Muscle of leg (tissue), 16 donors: ENCODE measurements at places on chromosomes 4 and X. TPM values are rescaled to one million over a fixed set of nuclear protein-coding genes. Genes with fewer than 3 reads are reported as not detected.

Gene TKTL2
- total RNA-seq, result not detected

Gene WWC2
- total RNA-seq, result 12.9 TPM

GRCh38 chr4:143597276-143597675 is 83.8 kb downstream of the SMARCA5 start:
- H3K27ac ChIP-seq, result no peak overlapping the region
- peak; percentile 68 for DNase-seq
- no peaks in the 10 kb centered on the region for H3K27me3 ChIP-seq
- H3K4me1 ChIP-seq, result no peaks in the 10 kb centered on the region

GRCh38 chr4:186826846-186827533 is 103.3 kb upstream of the FAT1 start:
- no peak overlapping the region for H3K4me3 ChIP-seq
- peak overlapping the region; percentile 38 for H3K27ac ChIP-seq
- H3K4me1 ChIP-seq, result peaks cover 4% of the 10 kb centered on the region
- H3K36me3 ChIP-seq, result no peaks in the 10 kb centered on the region
- H3K27me3 ChIP-seq, result no peaks in the 10 kb centered on the region
